Fibroblast of skin of abdomen (primary cell): ENCODE measurements at places on chromosomes 2 and 18.

DNA sequence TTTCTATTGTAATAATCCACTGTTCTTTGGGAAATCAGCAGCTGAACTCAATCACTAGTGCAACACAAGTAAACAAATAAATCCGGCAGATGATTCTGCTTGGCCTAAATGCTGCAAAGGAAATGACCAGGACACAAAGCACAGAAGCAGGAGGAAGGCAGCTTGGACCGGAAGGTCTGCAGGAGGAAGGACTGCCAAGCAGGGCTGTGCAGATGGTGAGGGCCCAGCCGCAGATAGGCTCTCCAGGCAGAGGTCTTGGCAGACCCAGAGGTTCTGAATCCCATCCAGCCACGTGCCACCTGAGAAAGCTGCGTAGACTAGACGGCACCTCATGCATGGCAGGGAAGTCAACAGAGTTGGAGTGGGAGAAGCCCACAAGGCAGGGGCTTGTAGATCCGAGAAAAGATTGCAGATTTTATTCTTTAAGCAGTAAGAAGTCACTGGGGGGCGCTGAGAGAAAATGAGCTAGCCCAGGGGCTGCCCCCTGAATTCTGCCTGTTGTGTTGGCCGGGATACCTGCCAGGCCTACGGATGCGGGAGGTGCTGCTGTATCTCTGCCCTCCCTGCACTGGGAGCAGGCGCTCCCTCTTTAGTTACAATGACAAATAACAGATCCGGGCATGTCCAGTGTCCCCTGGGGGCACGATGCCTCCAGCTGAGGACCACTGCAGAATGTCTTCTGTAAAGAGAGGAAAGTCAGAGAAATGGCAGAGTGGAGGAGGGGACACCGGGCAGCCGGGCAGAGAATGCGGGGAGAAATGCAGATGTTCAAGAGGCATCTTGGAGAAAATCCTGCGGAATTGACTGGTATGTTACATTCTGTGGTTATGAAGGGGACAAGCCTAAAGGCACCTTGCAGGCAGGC is 153.5 kb downstream of the PXDN start:
- no peak for DNase-seq

DNA sequence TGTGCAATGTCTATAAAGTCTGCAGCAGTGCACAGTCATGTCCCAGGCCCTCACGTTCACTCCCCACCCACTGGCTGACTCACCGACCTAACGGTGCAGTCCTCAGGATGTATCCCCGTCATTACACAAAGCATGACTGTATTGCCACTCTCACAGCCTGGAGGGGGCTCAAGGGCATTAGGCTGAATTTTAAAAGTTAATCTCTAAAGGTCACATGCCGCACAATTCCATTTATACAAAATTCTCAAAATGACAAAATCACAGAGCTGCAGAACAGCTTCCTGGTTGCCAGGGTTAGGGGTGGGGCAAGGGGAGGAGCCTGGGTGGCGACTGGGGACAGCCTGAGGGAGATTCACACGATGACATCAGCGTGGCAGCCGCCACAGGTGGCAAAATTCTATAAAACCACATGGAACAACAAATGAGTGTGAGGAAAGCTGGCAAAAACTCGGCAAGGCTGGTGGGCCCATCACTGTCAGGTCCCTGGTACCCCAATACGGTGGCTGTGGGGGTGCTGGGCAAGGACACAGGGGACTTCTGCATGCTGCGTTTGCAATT is 97.6 kb downstream of the NDUFA10 start:
- peak; percentile 72 for DNase-seq

DNA sequence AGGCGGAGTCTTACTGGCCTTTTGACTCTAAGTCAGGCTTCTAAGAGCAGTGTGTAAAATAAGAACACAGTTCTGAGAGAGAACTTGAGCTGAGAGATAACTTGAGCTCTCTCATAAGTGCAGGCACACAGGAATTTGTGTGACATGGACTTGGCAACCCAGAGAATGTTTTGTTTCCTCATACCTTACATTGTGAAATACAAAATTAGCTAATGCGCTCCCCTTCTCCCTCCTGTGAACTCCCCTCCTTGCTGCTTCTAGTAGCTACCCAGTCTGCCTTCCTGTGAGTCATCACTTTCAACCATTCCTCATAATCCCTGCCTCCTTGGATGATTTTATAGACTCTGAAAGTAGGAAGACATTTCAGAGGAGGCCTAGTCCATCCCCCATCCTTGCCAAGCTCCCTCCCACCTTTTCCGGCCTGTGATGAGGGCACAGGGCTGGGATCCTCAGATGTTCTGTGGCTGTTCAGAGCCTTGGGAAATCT is 22.6 kb downstream of the FER1L5 start:
- peak; percentile 98 for DNase-seq

DNA sequence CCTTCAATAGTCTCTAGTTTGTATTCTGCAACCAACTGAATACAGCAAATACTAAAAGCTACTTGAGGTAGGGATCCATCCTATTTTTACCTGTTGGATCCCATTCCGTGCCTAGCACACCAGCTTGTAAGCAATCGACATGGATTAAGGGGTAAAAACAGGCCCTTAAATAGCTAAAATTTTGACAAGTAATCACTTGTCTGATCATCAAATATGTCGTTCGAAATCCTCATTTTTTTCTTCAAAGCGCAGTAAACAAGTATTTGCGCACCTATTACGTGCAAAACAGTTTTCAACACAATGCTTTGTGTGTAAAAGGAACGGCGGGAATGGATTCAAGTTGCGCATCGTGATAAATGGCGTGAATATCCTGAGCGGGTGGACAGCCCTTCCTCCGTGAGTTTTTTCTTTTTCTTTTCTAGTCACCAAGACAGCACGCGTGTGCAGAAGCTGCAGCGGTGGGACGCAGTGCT is 1.4 kb upstream of the ACVR2A start:
- no peak for DNase-seq

GRCh38 chr2:190501702-190502407 is 32.7 kb downstream of the NEMP2 start:
- no peak for DNase-seq

- DNase-seq, result peak; percentile 88
Observed at GRCh38 chr2:189022492-189022891, 48.3 kb downstream of the COL3A1 start.

DNA sequence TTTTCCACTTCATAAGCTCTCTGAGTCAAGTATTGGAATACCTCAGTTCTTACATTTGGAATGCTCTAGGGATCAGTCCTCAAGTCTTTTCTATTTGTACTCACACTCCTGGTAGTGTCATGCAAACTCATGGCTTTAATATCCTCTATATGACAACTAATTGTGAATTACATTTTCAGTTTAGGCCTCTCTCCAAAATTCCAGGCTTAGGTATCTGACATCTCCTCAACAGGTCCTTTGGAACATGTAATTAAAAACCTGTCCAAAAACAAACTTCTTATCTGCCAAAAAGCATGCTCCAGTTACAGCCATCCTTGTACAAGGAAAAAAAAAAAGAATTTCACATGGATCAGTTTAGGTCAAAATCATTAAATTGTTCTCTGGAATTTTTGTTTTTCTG is 1336.2 kb upstream of the NRXN1 start:
- no peak for DNase-seq
